ELF-1 (cell line): ENCODE measurements at places on chromosomes 5 and 9.

DNA sequence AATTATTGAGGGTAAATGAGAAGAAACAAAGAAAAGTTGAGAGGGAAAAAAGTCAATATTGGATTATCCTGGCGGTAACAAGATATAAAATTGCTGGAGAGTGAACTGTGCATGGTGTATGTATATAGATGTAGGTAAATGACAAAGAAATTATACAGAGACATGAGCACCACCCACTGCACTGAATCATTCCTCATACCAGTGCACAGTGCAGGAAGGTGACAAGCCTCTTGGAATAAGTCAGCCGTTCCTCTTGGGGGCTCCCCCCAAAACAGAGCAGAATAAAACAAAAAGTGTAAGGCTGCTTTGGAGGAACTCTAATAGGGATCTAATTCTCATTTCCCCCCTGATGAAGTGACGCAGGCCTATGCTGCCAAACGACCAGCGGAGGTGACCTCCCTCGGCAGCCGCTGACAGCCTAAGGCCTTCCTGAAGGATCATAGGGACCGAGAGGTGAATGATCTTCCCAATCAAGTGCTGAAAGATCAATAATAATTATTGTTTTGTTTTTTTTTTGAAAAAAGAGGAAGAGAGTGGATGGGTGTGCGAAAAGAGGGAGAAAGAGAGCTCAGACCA lies 245.0 kb downstream of the PSAT1 start:
- peak; percentile 8 for DNase-seq

GRCh38 chr5:54093861-54094260 lies 216.5 kb downstream of the ARL15 start:
- no peak for DNase-seq

GRCh38 chr5:154612666-154613065 lies 134.6 kb upstream of the HAND1 start:
- no peak for DNase-seq

- DNase-seq, result peak; percentile 63
Measured at GRCh38 chr9:125748446-125749099, 1.4 kb downstream of the PBX3 start.

- no peak for DNase-seq
Measured at GRCh38 chr9:89935115-89935514, 330.3 kb downstream of the GADD45G start.

DNA sequence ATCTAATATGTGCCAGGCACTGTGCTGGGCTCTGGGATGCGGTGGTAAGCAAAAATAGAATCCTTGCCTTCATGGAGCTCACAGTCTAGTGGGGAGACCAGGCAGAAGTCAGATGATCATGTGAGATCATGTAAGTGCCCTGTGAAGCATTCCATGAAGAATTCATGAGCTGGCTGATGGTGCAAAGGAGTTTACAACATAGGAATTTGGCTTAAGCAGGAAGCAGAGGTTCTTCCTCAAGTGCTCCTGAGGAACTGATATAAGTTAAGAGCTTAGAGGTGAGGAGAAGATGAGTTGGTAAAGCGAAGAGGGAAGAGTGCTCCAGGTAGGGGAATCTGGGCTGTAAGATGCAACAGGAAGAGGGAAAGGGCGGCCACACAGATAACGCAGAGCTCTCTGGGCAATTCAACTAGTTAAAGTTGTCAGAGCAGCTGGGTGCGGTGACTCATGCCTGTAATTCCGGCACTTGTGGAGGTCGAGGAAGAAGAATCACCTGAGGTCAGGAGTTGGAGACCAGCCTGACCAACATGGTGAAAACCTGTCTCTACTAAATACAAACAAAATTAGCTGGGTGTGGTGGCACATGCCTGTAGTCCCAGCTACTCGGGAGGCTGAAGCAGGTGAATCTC lies 78.5 kb upstream of the SPATA31D4 start:
- DNase-seq, result peak; percentile 36

DNA sequence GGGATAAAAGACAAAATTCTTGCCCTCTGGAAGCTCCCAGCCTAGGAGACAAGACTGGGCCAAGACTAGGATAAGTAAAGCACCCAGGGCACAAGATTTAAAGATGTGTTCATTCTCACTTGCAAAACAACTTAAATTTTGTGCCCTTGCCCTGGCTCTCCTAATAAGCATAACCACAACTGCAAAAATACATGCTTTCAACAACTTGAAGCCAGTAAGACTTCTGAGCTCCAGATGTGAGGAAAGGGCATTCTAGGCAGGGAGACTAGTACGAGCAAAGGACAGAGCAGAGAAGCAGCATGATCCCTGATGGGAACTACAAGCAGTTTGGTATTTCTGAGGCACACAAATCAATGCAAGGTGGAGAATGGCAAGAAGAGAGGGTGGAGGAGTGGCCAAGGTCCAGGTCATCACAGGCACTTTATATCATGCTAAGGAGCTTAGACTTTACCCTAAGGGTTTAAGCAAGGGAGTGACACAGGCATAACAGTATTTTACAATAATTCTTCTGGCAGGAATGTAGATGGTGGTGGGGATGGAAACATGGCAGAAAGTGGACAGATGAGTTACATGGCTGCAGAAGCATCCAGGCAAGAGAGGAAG lies 30.1 kb upstream of the SIL1 start:
- no peak for DNase-seq

GRCh38 chr5:75331-76320 lies 16.3 kb upstream of the PLEKHG4B start:
- DNase-seq, result no peak

DNA sequence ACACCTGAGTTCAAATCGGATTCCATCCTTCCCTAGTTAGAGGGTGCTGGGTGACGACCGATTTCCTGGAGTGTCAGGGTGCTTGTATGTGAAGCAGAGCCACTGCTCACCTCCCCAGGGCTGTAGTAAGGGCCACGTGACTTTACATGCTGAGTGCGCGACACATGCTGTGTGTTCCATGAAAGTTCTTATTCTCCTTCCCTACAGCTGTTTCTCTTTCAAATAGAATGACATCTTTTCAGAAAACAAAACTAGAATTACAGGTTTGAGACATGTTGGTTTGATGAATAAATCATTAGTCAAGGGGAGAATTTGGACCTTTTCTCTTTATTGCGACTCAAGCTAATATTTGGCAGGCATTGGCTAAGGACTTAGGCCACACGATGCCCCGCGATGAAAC lies 113.1 kb downstream of the JMY start:
- no peak for DNase-seq

DNA sequence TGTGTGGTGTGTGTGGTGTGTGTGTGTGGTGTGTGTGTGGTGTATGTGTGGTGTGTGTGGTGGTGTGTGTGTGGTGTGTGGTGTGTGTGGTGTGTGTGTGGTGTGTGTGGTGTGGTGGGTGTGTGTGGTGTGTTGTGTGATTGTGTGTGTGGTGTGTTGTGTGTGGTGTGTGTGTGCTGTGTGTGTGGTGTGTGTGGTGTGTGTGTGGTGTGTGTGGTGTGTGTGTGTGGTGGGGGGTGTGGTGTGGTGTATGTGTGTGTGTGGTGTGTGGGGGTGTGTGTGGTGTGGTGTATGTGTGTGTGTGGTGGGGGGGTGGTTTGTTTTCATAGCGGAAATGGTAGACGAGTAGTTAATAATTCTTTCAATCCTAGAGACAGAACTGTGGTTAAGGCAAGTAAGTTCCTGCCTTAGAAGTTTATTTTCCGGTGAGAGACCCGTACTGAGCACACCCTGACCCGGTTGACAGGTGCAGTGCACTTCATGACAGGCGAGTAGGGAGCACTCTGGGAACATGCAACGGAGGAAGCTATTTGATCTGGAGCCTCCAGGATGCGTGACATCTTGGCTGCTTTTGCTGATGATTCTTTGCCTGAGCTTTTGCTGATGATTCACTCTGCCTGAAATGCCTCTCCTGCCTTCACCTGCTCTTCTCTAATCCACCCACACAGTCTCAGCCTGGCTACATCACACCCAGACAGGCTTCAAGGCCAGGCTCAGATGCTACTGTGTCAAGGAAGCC lies 21.7 kb upstream of the FAT2 start:
- no peak for DNase-seq

DNA sequence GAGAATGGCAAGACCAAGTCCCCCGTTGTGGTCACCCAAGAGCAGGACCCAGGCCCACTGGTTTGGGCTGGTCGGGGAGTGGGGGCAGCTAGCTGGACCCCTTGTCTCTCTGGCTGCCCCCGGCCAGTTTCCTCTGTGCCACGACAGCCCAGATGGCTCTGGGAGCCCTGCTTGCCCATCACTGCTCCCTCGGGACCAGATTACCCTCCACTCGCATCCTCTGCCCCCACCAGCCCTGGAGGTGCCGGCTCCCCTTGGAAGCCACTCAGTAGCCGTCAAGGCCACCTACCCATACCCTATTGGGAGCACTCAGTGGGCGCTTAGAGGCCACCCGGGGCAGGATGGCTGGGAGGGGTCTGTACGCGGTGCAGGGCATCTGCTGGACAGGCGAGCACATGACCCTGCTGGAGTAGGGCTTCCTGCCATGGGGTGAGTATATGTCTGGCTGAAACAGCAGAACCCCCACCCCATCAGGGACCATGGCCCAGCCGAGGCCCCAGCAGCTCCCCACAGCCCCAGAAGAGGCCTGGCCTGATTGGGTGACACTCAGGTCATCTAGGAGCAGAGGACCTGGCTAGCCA lies 70.0 kb downstream of the ZNF354C start:
- no peak for DNase-seq

DNA sequence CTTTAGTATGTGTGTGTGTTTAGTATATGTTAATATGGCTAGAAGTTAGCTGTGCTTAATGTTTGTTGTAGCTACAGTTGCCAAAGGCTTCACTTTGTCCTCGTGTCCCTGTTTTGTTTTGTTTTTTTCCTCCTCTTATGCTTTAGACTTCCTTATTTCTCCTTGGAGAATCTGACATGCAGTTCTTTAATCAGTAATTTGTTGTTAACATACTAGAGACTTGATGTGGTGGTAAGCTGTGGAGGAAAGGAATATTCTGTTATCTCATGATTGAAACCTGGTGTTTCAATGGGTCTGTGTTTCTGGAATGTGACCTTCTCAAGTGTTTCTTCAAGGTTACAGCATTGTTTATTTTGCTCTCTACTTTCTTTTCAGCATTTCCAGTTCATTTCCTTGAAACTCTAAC lies 515.6 kb upstream of the ST8SIA4 start:
- no peak for DNase-seq

DNA sequence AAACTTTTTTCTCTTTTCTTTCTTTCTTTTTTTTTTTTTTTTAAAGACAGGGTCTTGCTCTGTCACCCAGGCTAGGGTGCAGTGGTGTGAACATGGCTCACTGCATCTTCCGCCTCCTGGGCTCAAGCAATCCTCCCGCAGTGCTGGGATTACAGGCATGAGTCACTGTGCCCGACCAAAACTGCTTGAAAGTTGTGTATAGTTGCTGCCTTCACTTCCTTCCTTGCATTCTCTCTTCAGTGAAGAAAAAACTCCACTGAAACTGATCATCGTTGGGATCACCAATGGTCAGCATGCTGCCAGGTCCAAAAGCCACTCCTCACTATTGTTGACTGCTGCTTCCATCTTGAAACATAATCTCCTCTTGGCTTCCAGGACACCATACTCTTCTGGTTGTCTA lies 66.6 kb upstream of the CTNNA1 start:
- no peak for DNase-seq

DNA sequence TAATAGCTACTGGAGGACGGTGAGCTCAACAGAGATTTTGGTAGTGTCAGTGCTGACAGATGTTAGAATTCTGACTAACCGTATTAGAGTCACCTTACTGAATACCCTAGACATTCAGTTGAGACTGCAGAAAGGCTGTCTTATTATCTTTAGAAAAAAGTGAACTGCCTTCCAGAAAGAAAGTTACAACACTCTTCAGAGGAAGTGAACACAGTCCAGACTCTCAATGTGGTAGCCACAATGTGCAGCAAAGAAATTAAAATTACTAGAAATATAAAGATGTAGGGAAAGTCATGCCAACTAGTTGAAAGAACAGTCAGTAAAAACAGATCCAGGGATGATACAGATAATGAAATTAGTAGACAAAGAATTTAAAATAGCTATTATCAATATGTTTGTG lies 47.1 kb upstream of the COL15A1 start:
- DNase-seq, result no peak

GRCh38 chr5:61327760-61328753 lies 4.0 kb upstream of the ZSWIM6 start:
- DNase-seq, result no peak

GRCh38 chr9:78781681-78782080 lies 484.8 kb downstream of the PSAT1 start:
- no peak for DNase-seq

DNA sequence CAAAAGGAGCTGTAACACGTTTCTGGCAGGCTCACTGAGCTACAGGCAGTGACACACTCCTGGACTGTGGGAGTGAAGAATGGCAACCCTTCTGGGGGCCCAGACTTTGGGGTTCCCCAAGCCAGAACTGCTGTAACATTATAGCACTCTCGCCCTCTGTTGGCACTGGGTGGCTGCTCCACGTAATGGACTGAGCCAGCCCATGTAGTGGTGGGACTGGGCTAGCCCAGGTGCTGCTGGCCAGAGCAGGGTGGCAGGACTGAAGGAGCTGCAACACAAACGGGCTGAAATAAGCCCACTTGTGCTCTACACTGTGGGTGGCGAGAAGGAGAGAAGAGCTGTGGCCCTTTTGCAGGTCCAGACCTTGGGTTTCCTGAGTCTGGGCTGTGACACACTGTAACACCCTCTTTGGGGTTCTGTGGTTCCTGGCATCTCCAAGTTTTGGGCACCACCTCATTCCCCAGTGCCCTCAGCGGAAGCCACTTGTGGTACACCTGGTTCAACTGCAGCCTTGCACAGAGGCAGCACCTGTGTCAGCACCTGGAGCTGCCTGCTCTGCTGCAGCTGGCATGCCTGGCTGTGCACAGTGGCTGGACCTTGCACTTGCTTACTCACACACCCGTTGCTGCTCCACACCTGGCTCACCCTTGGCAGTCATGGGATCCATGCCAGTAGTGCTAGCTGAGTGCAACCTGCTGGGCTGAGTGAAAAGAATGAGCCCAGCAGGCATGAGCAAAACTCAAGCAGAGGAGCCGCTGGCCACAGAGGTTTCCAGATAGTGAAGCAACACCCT lies 95.0 kb upstream of the PRR16 start:
- no peak for DNase-seq

GRCh38 chr5:138402640-138403039 lies 36.2 kb upstream of the REEP2 start:
- DNase-seq, result no peak

GRCh38 chr5:76548525-76549229 lies 74.5 kb downstream of the F2RL2 start:
- no peak for DNase-seq

DNA sequence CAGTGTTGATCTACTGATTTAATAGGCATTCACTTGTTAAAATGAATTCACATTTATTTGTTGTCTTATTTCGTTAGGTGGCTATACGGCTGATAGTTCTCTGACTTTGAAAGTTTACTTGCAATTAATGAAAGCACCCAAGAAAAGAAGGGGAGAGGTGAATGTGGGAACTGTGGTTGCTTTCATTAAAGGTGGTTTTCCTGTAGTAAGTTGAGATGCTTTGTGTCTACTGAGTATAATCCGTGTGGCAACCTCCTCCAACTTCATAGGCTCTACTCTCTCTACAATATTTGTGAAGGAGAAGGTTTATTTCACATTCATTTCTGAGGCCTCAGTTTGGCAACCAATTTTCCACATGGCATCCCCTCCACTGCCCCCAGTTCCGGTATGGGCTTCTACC lies 12.8 kb upstream of the MACIR start:
- DNase-seq, result no peak
